NCI-H2029 treated with DMSO at 0.1 percent for 48 hours (cell line): ENCODE measurements at places on chromosomes 12 and 14.
A peak's percentile ranks its signal among the peaks of the same experiment; 100 is the strongest.

- DNase-seq = no peak
Observed at GRCh38 chr14:90536092-90536491, 139.3 kb downstream of the CALM1 start.

- no peak for DNase-seq
Observed at GRCh38 chr14:22466491-22466890, 122.5 kb downstream of the DAD1 start.

DNA sequence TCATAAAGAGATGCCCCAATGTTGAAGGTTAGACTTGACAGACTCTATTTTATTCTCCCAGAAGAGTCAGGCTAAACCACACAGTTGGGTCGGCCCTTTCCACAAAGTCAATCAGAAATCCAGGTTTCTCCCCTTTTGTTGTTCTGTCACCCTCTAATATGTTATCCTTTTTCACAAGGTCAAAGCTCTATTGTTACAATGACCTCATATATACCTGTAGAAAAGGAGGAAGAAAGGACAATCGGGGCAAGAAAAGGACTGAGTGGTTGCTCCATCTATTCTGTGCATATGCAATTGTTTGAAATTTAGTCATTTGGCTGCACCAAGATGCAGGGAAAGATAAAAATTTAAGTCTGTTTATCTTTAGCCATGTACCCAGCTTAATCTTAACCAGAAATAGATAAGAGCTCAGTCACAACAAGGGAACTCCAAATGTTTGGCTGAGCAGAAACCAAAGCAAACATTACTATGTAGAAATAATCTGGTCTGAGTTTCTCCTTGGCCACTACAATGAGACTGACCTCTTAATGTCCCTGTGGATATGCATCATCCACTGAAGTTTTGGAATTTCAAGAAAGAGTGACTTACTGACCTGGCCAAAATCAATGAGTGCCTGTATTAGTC, 503.7 kb downstream of the GALC start:
- no peak for DNase-seq

DNA sequence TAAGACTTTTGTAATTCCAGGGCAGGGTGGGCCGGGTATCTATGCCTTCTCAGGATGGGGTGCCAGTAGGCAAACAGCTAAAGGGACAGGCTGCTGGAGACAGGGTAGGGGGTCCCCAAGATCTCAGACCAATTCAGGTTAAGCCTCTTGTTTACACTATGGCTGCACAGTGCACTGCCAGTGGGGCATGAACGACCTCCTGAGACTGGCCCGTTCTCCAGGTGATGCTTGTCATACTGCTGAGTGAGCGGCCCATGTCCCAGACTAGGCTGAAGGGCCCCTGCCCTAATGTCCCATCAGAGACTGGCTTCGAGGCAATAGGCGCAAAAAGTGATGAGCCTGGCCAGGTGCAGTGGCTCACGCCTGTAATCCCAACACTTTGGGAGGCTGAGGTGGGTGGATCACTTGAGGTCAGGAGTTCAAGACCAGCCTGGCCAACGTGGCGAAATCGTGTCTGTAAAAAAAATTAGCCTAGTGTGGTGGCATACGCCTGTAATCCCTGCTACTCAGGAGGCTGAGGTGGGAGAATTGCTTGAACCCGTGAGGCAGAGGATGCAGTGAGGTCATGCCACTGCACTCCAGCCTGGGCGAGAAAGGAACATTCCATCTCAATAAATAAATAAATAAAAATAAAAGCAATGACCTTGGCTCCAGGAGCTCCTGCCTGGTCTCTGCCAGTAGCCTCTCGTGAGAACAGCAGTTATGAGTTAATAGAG, 12.6 kb downstream of the SLC25A29 start:
- DNase-seq = no peak

DNA sequence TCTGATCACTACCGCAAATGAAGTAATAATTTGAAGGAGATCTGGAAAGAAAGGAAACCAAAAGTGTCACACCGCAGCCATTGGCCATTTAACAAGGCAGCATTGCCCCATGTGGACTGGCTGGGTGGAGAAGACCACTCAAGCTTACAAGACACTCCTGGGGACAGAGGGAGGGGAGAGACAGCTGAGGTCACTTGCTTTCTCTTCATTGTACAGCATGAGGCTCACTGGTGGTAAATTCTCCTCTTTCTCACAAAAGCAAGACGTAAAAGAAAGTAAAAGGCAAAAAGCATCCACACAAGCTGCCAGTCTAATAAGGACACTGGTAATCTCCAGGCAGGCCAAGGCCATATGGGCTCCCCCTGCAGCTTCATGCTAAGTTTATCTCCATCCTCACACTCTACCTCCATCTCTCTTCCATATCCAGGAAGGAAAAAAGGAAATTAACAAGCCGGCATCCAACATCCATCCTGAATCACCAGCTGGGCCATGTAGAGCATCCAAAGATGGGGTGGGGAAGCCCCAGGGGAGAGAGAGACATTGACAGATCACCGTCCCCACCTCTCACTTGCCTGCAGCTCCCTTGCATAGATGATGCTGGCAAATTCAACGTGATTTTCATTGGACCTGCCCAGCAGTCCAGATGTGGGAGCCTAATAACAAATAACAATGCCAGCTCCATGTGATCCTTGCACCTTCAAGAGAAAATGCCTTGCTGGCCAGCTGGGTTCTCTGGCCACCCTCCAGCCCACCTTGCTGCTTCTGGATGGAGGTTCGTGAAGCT, 100.6 kb downstream of the DPF3 start:
- no peak for DNase-seq

DNA sequence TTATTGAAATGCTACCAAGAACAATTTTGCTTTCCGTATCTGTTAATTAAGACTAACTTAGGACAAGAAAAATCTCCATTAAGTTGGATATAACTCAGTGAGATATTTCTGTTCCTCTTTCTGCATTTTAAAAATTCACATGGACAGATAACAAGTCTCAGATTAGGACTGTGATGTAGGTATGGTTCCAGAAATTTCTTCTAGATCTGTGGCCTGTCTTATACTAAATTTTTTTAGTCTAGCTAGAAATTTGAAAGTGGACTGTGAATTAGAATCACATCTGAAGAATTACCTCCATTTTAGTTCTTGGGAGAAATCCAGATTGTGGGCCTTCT, 41.6 kb downstream of the USP15 start:
- no peak for DNase-seq

GRCh38 chr12:54032627-54033100, at the start of gene HOXC5:
HOXC5 (plus strand) TSS chr12:54033050; CDS start chr12:54033123, 73 bp downstream.
- peak; percentile 26 for DNase-seq

DNA sequence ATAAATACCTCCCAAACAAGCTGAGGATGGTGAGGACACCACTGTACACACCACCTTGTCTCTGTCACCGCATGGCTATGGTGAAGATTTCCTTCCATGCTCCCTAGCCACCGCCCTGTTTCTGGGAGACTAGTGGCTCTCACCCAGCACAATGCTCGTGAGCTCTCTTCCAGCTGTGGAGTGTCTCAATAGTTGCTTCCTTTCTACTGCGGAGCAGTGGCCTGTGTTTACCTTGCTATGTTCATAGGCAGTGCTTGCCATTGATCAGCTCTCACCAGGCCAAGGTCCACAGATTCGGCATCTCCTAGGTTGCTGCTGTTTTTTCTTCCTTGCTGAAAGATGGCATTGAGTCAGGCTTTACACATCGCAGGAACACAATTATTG, 313.6 kb upstream of the RTL1 start:
- no peak for DNase-seq

DNA sequence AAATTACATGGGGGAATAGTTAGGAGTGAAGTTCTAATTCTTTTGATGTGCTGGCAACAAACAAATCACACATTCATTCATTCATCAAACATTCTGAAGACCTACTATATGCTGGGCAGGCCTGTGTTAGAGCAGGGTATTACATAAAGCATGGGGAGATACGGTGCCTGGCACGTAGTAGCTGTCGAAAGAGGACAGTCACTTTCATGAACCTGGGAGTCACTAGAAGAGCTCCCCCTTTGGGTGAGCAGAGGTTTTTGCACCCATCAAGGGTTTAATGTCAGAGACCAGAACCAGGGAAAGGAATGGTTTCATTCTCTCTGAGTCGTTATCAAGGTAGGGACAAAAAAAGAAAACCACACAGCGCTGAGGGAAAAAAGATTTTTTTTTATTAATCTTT, 10.0 kb downstream of the LHX5 start:
- DNase-seq = no peak

DNA sequence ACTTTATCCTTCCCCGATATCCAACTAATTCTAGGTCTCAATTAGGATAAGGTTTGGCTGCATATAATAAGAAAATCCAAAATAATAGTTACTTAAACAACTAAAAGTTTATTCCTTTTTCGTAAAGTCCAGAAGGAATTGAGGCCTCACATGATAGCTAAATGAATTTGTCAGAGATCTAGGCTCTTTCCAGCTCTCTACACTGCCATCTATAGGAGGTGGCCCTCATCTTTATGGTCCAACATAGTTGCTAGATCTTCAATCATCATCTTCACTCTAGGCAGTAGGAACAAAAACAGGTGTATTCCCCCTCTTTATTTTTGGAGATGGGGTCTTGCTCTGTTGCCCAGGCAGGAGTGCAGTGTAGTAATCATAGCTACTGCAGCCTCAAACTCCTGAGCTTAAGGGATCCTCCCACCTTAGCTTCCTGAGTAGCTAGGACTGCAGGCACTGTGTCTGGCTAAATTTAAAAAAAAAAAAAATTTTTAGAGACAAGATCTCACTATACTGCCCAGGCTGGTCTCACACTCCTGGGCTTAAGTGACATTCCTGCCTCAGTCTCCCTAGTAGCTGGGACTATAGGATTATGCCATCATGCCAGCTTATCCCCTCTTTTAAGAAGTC, 46.5 kb upstream of the SAV1 start:
- DNase-seq = no peak

- no peak for DNase-seq
Observed at GRCh38 chr12:95605087-95605486, 53.8 kb upstream of the USP44 start.

DNA sequence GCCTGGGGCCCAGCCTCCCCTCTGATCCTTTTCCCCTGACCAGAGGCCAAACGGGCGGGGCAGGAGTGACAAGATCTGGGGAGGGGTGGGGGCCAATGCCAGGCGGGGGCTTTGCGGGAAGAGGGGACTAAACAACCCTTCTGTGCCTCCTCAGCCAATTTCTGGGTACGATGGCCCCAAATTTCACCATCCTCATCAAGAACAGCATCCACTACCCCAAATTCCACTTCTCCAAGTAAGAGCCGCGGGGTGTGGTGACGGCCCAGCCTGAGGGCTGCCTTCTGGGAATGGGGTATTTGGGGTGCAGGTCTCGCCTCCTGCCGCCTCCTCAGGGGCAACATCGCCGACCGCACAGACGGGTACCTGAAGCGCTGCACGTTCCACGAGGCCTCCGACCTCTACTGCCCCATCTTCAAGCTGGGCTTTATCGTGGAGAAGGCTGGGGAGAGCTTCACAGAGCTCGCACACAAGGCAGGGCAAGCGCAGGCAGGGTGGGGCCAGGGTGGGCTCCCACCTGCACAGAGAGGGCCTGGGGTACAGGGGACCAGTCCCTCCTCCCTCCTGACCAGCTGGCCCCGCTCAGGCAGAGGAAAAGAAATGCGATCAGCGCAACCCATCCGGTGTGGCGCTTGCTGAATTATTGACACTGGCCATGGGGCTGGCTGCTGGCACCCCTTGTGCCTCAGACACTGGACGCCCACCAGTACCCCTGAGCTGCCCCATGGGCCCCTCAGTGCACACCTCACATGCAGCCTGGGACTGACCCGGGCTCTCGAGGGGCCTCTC, 1.7 kb downstream of the P2RX2 start:
- no peak for DNase-seq

DNA sequence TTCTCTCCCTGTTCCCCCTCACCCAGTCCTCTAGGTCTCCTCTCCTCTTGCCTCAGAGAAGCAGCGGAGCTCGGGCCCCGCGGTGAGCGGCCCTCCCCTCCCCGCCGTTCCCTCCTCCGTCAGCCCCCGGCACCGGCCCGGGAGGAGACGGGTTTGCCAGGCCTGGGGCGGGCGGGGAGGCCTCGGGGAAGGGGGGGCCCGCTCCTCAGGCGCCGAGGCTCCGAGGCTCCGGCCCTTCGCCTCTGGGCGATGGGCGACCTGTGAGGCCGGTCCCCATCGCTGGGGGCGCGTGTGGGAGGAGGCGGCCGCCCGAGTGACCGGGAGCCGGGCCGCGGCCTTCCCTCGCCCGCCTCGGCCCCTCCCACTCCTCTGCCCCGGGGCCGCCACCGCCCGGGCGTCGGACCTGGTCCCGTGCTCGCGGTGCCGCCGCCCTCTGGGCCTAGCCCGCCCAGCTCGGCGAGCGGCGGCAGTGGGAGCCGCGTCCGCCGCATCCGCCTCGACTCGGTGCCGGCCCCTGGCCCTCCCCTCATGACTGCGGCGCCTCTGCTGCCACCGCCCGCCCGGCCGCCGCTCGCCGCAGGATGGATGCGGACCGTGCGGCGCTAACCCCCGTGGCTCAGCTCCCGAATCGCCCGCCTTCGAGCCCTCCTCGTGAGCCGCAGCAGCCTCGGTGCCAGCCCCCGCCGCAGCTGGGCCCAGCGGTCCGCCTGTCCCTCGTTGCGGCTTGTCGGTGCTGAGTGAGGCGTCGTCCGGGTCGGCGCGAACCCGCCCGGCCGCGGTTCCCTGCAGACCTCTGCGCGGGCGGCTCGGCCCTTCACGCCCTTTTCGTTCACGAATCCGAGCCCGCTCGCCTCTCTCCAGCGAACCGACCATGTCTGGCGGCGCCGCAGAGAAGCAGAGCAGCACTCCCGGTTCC, 574 bp downstream of the WNK1 start:
- DNase-seq = no peak

DNA sequence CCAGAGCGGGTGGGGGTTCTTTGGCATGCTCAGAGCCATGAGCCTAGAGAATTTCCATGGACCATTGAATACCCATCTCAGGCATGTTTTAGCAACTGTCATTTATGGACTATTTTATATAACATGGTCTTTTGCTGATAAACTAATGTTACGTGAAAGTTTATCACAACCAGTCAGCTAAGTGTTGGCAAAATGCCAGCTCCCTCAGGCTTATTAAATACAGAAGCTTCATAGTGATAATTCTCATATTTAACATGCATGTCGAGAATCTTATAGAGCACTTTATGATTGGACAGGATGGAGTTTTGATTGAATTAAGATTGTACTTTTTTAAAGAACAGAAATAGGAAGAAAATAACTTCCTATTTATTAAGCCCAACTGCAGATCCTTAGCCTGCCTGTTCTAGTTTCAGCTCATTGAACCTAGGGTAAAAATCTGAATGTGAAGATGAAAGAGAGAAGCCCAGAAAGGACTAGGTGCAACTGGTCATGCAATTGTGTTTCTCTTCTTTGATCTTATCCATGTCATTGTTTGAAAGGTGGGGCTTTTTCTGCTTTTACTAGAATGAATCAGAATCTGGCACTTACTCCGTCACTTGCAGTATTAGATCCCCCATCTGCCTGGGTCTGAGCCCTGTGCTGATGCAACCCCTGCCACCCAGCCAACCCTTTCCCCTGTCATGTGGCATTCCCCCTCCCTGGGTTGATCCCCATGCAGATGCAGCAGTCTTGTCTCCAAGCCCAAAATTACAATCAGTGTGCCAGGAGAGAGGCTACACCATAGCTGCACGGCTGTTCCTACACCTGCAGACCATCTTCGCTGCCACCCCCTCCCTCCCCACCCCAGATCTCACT, 134.6 kb upstream of the EVL start:
- no peak for DNase-seq

DNA sequence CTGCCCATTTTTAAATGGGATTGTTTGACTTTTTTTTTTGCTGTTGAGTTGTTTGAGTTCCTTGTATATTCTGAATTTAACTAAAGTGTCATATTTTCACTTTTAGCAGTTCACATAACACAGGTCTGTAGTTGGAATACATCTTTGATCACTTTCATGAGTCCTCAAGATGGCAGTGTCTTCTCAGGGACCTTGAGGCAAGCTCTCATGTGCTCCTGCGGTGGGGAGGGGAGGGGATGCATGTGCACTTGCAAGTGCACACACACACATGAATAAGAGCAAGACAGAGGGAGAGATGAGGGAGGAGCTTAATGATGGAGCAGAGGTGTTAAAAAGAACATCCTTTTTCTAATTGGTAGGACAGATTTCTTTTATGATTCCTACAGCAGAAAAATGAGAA, 291.4 kb upstream of the OR4E1 start:
- no peak for DNase-seq
